ENCODE measurements at places on chromosomes 11 and 22.

GRCh38 chr11:59776210-59777066 is 21.3 kb downstream of the STX3 start:
- DNase-seq: no peak

GRCh38 chr11:9015677-9016076 is 11.9 kb upstream of the NRIP3 start:
- peak; percentile 11 for DNase-seq

- DNase-seq: no peak
Observed at GRCh38 chr11:133983660-133984316, 27.0 kb upstream of the IGSF9B start.

GRCh38 chr11:91788764-91789163 is 435.9 kb upstream of the FAT3 start:
- DNase-seq: no peak

DNA sequence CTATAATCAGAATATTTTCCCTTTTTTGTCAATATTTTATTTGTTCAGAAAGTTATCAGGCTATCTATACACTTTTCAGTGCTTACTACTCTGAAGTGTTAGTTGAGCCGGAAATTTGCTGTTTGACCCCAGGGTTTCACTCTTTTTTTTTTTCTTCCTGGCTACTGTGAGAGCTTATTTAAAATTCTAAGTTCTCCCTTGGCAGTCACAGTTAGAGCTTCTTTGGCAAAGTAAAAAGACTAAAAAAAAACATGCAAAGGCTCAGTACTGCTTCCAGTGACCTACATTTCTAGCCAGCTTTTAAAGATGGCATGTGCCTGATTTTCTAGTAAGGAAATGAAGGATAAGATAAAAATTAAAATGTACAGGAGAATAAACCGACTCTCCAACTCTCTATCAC is 48.4 kb downstream of the ELP4 start:
- no peak for DNase-seq

DNA sequence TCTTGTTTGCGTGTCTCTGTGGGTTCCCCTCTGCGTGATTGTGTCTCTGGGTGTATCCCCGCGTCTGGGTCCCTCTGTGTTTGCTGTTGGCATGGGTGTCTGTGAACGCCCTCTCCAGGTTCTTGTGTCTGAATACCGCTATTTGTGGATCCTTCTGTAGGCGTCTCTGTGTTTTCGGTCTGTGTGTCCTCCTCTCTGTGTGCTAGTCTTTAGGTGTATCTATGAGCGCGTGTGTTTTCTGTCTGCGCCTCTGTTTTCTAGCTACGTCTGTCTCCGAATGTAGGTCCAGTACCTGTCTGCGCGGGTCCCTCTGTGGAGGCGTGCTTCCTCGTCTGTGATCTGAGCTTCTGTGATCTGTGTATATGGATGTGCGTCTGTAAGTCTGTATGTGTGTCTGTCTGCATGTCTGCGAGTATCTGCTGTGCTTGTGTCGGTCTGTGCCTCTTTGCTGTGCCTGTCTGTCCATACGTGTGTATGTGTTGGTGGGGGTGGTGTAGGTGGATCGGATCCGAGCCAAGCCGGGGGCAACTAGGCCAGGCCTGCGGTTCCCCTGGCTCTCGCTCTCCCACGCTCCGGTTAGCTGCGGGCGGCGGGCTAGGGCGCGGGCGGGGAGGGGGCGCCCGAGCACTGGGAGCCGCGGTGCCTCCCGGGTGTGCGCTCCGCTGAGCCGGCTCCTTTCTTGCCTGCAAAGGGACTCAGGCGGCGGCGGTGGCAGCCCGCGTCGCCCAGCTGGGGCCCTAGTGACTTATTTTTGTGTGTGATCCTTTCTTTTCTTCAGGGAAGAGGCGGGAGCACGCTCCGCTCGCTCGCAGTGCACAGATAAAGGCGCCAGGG is 105.3 kb upstream of the E2F8 start:
- DNase-seq: no peak

DNA sequence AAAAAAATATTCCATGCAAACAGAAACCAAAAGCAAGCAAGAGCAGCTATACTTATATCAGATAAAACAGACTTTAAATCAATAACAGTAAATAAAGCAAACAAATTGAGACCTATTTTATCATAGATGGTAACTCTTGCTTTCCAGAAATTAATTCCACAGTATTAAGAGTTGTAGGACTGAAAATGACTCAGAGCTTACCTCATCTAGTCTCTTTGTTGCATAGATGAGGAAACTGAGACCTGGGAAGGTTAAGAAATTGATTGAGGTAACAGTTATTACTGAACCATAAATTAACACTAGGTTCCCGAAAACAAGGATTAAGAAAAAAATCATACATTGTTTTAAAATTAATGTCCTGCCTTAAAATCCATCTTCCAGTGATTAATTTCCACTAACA is 123.8 kb downstream of the PLEKHA7 start:
- no peak for DNase-seq

DNA sequence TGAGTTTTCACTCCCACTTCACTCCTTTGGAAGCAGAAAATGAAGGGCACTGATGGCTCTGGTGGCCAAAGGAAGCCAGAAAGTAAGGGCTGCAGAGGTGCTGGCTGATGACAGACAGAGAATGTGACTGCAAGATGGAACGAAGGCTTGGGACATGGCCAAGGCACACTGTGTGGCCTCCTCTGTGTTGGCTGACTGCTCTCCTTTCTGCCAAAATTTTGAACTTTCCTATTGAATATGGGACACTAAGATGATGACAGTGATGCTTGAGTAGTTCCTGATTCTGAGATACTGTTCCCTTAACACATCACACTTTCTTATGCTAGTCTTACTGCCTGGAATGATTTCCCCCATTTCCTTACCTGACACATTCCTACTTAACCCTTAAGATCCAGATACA is 156.4 kb downstream of the SWAP70 start:
- no peak for DNase-seq

DNA sequence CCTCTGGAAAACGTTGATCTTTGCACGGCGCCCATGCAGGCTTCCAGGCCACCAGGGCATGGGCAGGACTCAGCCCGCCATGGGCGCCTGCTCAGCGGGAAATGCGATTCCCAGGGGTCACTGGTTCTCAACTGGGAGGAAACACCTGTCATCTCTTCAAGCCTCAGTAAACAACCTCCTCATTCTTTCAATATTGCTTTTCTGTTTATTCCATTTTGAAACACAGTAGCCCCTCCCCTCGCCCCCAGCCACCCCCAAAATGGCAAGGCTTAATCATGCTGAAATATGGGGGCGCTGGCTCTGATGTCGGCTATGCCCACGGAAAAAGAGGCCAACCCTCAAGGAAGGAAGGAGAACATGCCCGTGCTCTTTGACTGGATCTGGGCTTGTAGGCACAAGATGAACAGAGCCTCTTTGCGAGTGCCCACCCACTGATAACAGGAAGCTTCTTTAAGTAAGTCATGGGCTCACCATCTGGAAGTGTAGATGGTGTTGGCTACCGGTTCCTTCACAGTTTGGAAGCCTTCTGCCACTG is 594 bp upstream of the POU2AF1 start:
- DNase-seq: no peak

- DNase-seq: peak; percentile 2
Observed at GRCh38 chr11:14537134-14537599, 17.0 kb upstream of the PSMA1 start.

GRCh38 chr22:47310601-47311000 is 548.2 kb downstream of the TBC1D22A start:
- DNase-seq: no peak

GRCh38 chr11:43360361-43361032 is 1.8 kb downstream of the TTC17 start:
- DNase-seq: no peak

GRCh38 chr22:45008186-45008681 is 1.6 kb downstream of the PHF21B start:
- DNase-seq: no peak

DNA sequence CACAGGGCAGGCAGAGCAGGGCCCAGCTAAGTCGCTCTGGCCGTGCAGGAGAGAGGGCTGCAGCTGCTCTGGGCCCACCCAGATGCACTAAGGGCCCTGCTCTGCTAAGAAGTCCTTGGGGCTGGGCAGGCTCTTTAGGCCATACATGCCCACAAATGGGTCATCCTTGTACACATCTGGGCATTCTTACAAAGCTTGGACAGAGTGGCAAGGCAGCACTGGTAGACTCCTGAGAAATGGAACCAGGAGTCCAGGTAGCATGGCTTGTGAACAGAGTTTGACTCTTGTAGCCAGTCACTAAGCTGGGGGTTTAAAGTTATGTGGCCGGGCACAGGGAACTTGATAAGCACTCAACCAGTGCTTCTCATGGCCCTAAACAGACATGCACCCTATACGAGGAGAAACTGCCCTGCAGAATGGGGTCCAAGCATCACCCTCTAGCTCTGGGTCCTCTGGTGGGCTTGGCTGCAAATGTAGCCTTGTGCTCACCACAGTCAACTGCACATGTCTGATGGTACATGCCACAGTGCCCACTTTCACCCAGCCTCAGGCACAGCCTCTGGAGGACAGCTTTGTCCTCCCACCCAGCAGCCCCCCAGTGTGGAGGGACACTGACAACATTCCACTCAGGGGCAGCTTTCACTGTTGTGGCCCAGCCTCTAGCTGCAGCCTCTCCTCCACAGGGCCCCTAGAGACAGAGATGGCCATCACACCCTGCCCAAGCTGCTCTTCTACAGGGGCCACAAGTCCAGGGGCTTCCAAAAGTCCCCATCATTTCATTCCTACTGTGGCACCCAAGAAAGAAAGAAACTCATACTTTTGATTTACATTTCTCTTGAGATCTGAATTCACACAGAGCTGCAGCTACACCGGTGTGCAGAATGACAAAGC is 75.2 kb downstream of the DGCR2 start:
- DNase-seq: no peak

GRCh38 chr11:77200351-77201268 is 72.6 kb downstream of the MYO7A start:
- no peak for DNase-seq

DNA sequence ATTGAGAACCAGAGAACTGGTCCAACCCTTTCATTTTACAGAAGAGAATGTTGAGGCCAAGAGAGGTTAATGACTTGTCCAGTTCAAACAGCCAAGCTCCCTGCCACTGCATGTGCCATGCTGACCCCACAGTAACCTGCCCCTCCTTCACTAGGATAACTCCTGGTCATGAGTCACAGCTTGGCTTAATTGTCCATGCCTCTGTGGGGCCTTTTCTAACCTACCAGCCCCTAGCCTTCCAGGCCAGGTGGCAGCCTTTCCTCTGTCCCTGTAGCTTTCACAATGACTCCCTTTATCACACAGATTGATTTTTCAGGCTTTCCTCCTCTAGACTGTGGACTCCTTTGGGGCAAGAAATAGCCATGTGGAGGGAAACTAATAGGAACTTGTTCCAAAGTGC is 97.2 kb downstream of the PIWIL4 start:
- no peak for DNase-seq
